ENCODE measurements at places on chromosomes 4 and X.

- no peak for DNase-seq
These were observed 10.9 kb downstream of the SH3D19 start for GRCh38 chr4:151314479-151314878.

GRCh38 chr4:78032446-78032845, 24.7 kb upstream of the FRAS1 start:
- DNase-seq, result no peak

GRCh38 chr4:126375462-126376054, 1060.8 kb downstream of the FAT4 start:
- peak; percentile 60 for DNase-seq

- DNase-seq, result peak; percentile 36
These were observed 303.1 kb downstream of the ARHGAP24 start for GRCh38 chr4:85777908-85778631.

- DNase-seq, result no peak
These were observed 4.7 kb downstream of the SLIT2 start for GRCh38 chr4:20256381-20256881.

DNA sequence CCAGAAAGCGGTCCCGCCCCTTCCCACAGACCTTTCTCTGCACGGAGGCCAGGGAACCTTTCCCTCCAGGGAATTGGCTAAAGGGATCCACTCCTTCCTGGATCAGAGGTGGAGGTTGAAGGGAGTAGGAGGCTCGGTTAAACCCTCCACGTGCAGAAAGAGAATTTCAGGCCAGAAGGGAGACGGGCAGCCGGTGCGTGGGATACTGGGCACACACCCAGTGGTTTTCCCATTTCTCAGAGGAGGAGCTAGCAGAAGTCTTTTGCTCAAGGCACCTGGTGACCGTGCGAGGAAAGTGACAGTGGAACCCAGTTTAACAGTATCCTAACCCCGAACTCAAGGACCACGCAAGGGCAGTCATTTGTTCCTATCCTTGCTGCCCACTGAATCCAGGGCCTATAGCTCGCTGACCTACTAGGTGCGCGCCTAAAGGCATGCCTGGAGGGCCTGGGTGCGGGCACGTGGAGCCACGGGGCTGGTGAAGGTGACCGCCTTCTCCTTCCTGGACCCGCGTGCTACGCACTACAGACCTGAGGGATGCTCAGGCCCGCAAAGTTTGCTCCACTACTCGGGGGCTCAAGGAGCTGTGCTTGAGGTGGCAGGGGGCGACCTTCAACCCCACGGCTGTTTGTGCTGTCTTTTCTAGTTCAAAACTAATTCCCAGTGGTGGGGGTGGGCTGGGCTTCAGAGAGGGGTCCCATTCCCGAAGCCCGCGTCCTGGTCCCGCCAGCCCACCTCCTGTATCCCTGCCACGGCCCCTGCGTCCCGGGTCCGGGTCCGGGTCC, 587 bp upstream of the AFF2 start:
- DNase-seq, result no peak

DNA sequence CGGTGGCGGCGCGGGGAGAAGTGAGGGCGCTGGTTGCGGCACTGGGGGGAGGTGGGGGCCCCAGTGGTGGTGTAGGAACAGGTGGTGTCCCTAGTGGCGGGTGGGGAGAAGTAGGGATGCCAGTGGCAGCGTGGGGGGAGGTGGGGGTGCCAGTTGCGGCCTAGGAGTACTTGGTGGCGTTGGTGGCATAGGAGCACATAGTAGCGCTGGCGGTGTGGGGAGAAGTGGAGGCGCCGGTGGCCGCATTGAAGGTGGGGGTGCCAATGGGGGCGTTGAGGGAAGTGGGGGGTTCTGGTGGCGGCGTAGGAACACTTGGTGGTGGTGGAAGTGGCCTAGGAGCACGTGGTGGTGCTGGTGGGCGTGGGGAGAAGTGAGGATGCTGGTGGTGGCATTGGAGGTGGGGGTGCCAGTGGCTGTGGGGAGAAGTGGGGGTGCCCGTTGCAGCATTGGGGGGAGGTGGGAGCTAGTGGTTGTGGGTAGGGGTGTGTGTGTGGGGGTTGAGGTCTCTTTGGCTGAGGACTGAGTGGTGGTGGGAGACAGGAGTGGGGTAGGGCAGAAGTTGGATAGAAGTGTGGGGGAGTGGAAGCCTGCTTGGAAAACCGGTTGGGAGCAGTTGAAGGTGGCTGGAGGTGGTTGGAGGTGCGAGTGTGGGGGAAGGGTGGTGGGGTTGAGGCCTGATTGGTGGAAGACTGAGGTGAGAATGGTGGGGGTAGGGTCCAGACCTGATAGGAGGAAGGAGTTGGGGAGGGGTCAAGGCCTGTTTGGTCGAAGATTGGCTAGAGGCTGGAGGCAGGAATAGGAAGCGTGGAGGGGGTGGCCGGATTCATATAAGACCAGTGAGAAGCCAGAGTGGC, 1.1 kb downstream of the GCNA start:
- DNase-seq, result no peak

- no peak for DNase-seq
These were observed 46.2 kb upstream of the IGFBP7 start for GRCh38 chr4:57156242-57156990.

DNA sequence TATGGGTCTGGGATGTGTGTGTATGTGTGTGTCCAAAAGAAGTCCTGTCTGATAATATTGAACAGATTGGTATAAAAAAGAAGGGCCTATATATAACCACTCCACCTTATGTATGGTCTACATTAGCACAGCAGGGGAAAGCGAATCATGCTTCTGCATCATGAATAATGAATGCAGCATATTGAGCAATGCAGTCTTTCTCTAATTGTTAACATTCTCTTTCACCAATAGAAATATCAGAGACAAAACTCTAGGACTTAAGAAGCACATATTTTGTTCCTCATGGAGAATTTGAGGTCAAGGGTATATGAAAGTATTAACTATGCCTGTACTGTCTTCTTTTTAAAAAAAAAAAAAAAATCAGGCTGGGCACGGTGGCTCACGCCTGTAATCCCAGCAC, 264.3 kb upstream of the NOCT start:
- DNase-seq, result peak; percentile 58

- no peak for DNase-seq
These were observed 40.5 kb upstream of the KLHL13 start for GRCh38 chrX:118156953-118157608.

- DNase-seq, result no peak
These were observed 3.4 kb downstream of the GALNT7 start for GRCh38 chr4:173171987-173172386.

DNA sequence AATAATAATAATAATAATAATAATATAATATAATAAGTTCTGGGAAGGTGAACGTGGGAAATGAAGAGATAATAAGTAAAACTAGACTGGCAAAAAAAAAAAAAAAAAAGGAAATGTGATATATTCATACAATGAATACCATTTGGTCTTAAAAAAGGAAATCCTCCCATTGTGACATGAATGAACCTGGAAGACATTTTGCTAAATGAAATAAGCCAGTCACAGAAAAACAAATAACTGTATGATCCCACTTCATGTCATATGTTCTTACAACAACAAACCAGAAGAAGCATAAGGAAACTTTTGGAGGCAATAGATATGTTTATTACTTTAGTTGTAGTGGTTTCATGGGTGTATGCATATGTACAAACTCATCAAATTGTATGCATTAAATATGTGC, 63.1 kb downstream of the ATP11C start:
- DNase-seq, result no peak

- no peak for DNase-seq
These were observed 47.4 kb downstream of the CCSER1 start for GRCh38 chr4:90174621-90175023.

DNA sequence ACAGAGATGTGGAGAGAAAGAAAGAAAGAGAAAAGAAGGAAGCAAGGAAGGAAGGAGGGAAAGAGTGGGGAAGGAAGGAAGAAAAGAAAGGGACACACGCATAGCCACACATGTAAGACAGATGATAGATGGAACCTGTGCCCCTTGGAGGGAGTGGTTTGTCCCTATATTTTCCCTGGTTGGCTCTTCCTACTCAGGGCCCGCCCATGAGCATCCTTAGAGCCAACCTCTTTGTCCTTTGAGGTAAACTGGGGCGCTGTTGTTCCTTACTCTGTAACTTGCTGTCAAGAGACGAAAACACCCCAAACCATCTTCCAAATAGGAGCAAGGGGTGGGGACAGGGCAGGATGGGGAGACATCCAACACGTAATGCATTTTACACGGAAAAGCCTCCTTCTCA, 220.9 kb downstream of the MAML3 start:
- no peak for DNase-seq

- no peak for DNase-seq
These were observed 277.2 kb downstream of the EPHA5 start for GRCh38 chr4:65393078-65393477.

GRCh38 chr4:159697322-159698283, 594.7 kb downstream of the RAPGEF2 start:
- no peak for DNase-seq

- DNase-seq, result peak; percentile 16
These were observed 139.3 kb downstream of the GASK1B start for GRCh38 chr4:158033416-158034120.

DNA sequence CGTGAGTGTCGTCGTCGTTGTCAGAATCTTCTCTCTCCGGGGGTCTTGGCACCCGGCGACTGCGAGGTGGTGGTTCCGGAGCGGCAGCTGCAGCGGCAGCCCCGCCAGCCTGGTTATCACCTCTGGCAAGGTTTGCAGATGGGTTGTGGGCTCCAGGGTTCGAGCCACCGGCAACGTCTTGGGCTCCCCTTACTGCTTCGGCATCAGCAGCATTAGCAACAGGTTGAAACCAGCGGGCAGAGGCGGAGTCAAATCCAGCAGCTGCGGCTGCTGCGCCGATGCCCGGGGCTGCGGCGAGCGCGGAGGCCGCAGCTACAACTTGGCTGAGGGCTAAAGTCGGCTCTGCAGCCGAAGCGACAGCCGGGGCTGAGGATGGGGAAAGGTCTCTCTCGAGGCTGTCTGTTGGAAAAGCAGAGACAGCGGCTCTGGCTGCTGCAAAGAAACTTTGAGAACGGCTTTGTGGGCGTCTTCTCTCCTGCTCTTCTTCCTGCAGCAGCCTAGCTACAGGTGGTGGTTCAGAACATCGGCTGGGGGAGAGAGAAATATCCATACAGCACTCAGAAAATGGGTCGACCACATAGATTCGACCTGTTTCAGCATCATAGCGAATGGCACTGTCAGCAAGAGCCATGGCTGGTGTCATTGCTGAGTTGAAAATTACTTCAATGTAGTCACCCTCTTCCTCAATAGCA, 3.6 kb downstream of the IRS4 start:
- no peak for DNase-seq

DNA sequence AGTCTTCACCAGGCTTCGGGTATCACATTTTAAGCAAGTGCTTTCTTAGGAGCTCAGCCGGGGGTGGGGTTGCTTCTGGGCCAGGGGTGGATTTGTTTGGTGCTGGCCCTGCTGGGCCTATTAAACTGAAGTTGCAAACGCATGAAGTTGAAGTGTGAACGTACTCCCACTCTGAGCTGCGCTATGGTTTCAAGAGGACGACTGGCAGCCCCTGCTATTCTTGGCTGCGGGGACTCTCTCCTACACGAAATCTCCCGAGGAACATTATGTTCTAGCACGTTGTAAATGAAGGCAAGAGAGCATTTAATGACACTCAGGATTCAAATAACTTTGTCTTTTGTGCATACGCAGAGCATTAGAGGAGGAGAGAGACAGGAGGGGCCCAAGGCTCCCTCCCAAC, 401.3 kb upstream of the BOD1L1 start:
- no peak for DNase-seq

DNA sequence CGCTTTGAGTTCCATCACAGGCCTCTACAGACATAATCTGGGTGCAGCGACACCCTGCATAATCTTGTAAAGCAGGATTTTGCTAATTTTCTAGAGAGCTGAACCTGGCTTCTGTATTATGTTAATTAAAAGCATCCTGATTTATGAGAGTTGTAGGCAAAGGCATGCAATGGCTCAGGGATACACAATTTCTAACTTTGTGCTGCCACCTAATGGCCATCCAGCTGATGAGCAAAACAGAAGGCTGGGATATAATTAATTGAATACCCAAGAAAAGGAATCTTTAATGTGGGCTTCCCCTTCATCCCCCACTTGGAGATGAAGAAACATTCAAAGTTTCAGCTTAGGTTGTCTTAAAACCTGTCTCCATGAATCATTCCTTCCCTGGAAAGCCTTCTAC, 78.1 kb downstream of the BMP15 start:
- peak; percentile 22 for DNase-seq

- no peak for DNase-seq
These were observed 158.5 kb downstream of the SH3KBP1 start for GRCh38 chrX:19728915-19729314.

- DNase-seq, result no peak
These were observed 11.4 kb upstream of the S100G start for GRCh38 chrX:16638533-16638932.

- no peak for DNase-seq
These were observed 68.0 kb downstream of the CCNG2 start for GRCh38 chr4:77225022-77225421.

- DNase-seq, result no peak
These were observed at the start of gene ARAP2 for GRCh38 chr4:36244257-36245082. Gene ARAP2, minus strand, starts transcription at chr4:36244514. Its CDS starts 15,028 bp downstream, at chr4:36229486.

GRCh38 chr4:36930562-36931111, 313.9 kb upstream of the NWD2 start:
- DNase-seq, result no peak

All from AG10803 (cell line).